ENCODE measurements at places on chromosomes 6 and 20.
A peak's percentile ranks its signal among the peaks of the same experiment; 100 is the strongest.

GRCh38 chr6:32298632-32299336 lies 72.9 kb downstream of the TSBP1 start:
- no peak for DNase-seq

- no peak for DNase-seq
These were observed 21.7 kb upstream of the BNIP5 start for GRCh38 chr6:36358226-36358915.

GRCh38 chr6:111832833-111833418 lies 40.3 kb downstream of the FYN start:
- DNase-seq = no peak

- DNase-seq = no peak
These were observed 2.0 kb upstream of the MICAL1 start for GRCh38 chr6:109457562-109457996.

- no peak for DNase-seq
These were observed 43.3 kb upstream of the MYB start for GRCh38 chr6:135137826-135138225.

DNA sequence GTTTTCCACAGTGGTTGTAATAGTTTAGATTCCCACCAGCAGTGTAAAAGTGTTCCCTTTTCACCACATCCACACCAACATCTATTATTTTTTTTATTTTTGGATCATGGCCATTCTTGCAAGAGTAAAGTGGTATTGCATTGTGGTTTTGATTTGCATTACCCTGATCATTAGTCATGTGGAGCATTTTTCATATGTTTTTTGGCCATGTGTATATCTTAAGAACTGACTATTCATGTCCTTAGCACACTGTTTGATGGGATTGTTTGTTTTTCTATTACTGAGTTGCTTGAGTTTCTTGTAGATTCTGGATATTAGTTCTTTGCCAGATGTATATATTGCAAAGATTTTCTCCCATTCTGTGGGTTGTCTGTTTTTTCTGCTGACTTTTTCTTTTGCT lies 820.1 kb downstream of the TENT5A start:
- no peak for DNase-seq

- no peak for DNase-seq
These were observed 70.7 kb downstream of the MAP3K7 start for GRCh38 chr6:90516074-90516660.

GRCh38 chr20:62662422-62662821 lies 20.1 kb downstream of the SLCO4A1 start:
- no peak for DNase-seq

GRCh38 chr20:49318430-49319207 lies 40.8 kb upstream of the ZNFX1 start:
- DNase-seq = no peak

DNA sequence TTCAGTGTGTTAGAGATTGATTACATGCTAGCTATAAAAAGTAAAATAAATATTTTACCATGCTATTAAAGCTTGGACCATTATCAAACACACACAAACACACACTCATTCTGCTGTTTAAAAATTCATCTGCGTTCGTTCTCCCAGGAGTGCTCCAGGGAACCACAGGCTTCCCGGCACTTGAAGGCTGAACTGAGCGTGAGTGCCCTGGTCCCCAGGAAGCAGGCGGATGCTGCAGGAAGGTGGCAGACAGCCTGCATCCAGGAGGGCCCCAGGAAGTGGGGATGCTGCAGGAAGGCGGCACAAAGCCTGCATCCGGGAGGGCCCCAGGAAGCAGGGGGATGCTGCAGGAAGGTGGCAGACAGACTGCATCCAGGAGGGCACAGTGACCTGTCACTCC lies 147.2 kb upstream of the SNX9 start:
- DNase-seq = no peak

GRCh38 chr6:70886071-70886470 lies 70.8 kb downstream of the B3GAT2 start:
- DNase-seq = no peak

- peak; percentile 35 for DNase-seq
These were observed at the start of gene RNF217 for GRCh38 chr6:124961777-124962638. Gene RNF217, plus strand, starts transcription at chr6:124962437. Its CDS starts 108 bp downstream, at chr6:124962545.
